ENCODE measurements at places on chromosomes 12 and 14.

- DNase-seq = no peak
Measured at GRCh38 chr12:72071030-72071429, 132.4 kb downstream of the TPH2 start.

GRCh38 chr12:49347311-49348193 is 864 bp downstream of the DNAJC22 start:
- DNase-seq = peak; percentile 69

DNA sequence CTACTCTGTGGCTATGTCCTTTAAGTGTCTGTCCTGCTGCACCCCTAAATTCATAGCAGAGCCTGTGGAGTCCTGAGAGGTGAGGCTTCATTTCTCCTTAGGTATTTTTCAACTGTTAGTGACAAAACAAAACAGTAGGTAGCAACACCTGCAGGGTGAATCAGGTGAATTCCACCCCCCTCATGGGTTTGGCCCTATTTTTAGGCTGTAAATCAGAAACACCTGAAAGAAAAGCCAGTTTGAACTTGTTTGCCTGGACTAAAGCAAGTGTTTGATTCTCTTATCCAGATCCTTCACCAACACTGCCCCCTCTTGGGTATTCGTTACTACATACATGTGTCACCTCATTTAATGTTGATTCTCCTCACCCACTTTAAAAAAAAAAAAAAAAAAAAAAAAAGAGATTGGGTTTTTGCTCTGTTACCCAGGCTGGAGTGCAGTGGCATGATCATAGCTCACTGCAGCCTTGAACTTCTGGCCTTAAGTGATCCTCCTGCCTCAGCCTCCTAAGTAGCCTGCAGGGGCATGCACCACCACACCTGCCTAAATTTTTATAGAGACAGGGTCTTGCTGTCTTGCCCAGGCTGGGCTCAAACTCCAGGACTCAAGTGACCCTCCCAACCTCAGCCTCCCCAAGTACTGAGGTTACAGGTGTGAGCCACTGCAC is 10.3 kb downstream of the TBPL2 start:
- peak; percentile 76 for DNase-seq

DNA sequence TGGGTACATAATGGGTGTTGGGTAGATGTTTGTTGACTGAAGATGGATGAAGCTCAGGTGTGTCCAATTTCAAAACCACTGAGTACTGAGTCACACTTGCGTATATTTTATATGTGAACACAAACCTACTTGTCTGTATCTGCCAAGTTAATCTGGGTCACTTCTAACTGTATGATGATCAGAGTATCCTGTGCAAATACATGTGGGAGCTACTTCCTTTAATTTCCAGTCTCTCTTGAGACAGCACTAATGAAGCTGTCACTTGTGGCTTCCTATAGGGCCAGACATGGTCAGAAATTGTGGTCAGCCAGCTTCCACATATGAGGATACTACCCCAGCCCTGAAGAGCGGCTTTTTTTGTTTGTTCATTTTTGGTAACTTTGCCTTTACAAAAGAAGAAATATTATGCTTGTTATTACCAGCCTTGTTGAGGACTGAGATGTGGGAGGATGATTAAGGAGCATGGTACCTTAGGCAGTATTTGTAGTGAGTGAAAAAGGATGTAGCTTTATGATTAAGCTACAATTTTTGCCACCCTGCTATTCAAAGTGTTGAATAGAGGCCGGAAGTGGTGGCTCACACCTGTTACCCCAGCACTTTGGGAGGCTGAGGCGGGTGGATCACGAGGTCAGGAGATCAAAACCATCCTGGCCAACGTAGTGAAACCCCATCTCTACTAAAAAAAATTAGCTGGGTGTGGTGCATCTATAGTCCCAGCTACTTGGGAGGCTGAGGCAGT is 32.4 kb downstream of the PLXNC1 start:
- no peak for DNase-seq

DNA sequence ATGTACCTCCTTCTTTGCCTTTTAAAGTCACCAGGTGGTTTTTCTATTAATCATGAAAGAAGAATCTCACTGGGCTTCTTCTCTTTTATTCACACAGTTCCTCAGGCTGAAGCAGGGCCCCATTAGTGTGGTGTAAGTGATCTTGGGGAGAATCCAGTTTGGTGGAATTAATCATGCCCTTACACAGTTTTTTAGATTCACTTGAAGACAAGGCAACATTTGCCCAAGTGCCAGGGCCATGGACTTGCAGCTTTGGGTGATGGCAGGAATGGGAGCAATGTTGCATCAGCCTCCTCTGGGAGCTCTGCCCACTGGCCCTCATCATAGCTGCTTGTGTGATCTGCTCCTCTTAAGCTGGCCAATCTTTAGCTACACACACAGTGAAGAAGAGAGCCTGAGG is 33.8 kb downstream of the KCNK10 start:
- no peak for DNase-seq

DNA sequence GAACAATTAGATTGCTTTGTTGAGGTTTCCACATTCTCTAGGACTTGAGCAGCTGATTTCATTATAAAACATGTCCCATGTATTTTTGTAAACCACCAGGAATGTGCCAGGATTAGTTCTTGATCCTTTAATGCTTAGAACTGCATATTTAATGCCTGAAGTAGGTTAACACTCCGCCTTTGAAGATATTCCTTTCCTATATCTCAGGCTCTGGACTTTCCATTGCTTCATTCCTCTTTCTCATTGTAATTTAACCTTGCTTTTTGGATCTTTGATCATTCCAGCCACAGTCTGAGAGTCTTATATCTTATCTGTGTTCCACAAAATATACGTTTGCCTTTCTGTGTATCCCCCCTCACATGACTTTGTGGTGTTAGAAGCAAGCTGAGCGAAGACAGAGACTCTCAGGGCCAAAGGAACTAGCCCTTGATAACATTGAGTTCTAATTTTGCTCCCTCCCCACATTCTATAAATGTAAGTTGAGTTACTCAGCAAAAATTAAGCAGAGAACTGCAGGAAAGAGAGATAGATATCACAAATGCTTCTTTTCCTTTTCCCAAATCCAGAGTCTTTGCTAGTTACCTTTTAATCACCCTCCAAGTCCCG is 2.4 kb upstream of the CLEC1B start:
- DNase-seq = no peak

- no peak for DNase-seq
Measured at GRCh38 chr12:96456265-96456974, 33.0 kb upstream of the CFAP54 start.

DNA sequence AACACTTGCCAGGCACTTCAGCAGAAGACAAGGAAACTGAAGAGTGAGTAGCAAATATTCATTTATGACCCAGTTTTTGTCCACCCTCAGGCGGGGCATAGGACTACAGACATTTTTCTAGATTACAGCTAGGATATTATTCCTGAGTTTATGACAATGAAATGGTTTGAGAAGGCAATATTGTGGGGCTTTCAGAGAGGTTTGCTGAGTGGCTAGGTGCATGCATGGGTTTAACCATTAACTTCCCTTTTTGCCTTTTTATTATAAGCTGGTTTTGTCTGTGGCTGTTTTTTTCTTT is 104.0 kb upstream of the BCAT1 start:
- DNase-seq = no peak

DNA sequence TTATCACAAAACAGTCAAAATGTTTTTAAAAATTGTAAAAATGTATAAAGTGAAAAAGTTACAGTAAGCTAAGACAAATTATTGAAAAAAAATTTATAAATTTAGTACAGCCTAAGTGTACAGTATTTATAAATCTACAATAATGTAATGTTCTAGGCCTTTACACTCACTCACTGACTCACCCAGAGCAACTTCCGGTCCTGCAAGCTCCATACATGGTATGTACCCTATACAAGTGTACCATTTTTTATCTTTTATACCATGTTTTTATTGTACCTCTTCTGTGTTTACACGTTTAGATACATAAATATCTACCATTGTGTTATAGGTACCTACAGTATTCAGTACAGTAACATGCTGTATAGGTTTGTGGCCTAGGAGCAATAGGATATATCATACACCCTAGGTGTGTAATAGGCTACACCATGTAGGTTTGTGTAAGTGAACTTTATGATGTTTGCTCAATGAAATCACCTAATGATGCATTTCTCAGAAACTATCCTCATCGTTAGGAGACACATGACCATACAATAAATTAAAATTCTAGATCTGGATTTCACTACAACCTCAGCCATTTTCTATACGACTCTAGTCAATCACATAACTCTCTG is 66.8 kb downstream of the TXNDC16 start:
- DNase-seq = no peak

- DNase-seq = no peak
Measured at GRCh38 chr14:30084811-30085210, 157.2 kb upstream of the PRKD1 start.

- DNase-seq = no peak
Measured at GRCh38 chr12:104976703-104977102, 9.4 kb upstream of the NOPCHAP1 start.

GRCh38 chr14:57957441-57957840 is 91.5 kb upstream of the SLC35F4 start:
- no peak for DNase-seq

DNA sequence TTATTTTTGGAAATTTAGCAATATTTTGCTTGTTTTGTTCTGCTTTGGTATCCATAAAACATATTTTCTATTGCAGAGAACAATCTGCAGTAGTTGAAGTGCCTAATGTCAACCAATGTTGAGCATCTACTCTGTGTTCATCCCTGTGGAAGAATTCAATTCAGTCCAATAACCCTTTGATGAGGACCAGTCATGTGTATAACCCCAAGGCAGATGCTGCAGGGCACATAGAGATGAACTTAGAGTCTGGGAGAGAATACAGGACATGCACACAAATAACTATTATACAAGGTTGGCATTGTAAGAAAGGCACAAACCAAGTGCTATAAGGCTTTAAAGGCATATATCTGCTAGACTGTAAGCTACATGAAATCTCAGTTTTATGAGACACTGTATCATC is 304.7 kb downstream of the LRIG3 start:
- no peak for DNase-seq

DNA sequence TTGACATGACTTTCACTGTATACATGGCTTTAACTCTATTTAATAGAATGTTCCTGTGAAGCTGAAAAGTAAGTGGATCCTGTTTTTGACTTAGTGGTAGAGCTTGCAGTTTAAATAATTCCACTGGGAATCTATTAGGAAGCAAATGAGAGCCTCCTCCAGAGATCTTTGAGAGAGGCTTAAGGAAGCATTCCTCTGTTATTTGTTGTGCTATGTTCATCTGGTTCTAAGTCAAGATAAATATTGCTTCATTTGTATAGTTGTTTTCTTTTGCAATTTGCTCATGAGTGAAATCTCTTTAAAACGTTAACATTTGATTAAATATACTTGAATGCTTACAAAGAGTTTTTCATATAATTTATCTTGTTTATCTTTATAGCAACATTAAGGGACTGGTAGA is 70.4 kb downstream of the TMTC2 start:
- DNase-seq = no peak

- peak; percentile 85 for DNase-seq
Measured at GRCh38 chr12:86660488-86661147, 404.4 kb upstream of the MGAT4C start.

- DNase-seq = no peak
Measured at GRCh38 chr12:127595506-127595905, 671.5 kb upstream of the TMEM132C start.

GRCh38 chr14:54686219-54686870 is 119.4 kb downstream of the SAMD4A start:
- DNase-seq = peak; percentile 96

- DNase-seq = no peak
Measured at GRCh38 chr14:69669375-69669774, 58.0 kb downstream of the SUSD6 start.

DNA sequence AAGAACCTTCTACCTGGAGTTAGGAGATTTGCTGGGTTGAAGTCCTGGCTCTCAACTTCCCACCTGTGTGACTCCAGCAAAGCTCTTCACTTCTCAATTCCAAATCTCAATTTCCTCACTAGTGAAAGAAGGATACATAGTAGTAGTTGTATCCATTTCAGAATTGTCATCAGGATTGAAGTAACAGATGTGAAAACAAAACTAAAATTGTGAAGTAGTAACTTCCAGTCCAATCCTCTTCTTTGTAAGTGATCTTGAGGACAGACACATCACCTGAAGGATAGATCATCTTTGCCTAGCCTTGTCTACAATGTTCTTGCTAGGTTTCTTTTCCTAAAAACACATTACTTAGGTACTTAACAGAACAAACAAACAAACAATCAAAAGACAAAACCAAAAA is 1.2 kb upstream of the LRRK2 start:
- no peak for DNase-seq

- no peak for DNase-seq
Measured at GRCh38 chr14:104845033-104845666, 19.9 kb upstream of the CEP170B start.

GRCh38 chr14:85533861-85534291 is 3.9 kb downstream of the FLRT2 start:
- DNase-seq = peak; percentile 24

DNA sequence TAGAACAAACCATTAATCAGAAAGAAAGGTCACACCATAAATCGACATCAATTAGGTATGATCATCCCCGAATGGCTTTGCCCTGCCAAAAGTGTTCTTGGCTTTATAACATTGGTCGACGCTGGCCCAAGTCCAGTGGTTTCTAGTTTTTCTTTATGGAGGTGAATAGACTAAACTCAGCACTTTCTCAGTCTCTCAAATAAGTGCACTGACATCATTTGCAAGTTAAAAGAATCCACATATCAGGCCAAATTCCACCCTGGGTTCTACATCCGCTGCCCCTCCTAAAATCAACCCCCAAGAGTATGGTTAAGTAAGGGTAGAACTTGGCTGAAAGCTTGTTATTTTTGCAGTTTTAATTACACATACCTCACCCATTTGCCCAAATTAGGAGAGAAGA is 314.3 kb downstream of the C12orf75 start:
- no peak for DNase-seq

GRCh38 chr14:104935026-104935650 is 10.5 kb downstream of the PLD4 start:
- no peak for DNase-seq

DNA sequence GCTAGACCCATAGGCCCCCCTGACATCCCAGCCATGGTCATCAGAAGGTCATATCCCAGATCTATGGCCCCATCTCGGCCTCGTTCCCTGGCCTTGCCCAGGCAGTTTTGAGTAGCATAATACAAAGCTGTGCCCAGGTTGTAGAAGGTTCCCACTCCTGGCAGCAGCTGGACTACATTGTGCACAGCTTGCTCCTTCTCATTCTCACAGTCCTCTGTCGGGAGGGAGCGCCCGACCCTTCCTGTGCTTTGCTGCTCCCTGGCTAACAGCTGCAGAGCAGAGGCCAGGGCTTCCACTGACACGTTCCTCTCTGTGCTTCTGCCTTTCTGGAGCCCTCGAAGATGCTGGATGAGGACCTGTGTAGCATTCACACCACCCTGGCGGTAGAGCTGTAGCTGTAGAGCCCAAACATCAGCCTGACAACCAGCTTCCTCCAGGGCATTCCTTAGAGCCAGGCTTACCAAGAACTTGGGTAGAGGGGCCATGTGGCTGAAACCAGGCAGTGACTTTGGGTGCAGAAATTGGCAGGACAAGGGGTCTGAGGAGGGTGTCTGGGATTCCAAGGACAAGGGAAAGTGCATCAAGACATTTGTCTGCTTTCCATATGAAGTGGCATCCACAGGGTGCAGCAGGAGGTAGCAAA is 1.0 kb downstream of the APOF start:
- DNase-seq = no peak
